ENCODE measurements at places on chromosomes 16 and 17.

DNA sequence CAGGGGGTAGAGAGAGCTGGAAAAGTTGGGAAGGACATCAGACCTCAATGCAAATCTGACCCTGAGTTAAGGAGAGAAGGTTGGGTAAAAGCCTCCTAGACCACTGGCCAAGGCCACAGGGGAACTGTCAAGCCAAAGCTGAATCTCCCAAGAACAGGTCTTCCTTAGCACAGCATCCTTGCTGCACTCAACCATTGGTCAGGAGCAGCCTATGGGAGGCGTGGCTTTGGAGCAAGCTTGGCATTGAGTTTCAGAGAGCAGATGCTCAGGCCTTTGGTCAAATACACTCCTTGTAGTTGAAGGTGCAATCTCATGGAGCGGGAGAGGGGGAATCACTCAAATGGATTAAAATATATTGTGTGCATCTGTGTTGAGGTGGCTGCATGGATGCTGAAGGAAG, 21.8 kb downstream of the SOX9 start:
- DNase-seq: no peak

DNA sequence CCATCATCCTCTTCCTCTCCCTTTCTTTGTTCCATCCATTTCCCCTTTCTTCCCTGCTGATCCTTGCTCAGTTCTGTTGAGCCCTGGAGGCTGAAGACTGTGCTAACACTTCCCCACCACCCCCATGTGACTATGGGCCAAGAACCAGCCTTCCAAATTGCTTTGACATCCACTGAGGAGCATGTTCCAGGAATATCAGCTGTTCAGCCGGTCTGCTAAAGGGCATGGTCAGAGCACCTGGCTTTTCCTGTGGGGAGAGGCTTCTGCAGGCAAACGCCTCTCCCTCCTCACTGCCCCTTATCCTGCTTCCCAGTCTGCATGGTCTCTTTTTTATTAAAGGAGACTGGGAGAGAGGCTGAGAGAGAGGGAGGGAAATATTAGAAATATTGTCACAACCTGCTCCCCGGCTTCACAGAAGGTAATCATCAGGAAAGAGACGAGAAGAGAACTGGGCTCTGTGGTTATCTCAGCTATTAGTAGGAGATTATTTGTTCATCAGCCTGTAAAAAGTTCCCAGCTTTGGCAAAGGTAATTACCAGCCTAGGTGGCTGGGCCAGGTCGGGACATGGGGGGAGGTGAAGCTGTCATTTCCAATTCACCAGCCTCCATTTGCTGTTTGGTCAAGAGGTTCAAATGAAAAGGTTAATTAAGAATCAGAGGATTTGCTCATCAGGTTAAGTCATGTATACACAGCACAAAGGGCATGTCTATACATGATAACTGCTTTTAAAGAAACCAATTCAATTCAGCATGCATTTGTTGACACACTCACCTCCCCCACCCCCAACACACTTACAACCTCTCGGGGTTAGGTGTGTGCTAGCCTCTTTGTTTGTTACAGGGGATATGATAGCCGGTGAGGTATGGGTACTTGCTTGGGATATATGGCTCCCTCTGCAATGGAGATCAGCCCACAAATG, 83.7 kb upstream of the CRHR1 start:
- DNase-seq: no peak

DNA sequence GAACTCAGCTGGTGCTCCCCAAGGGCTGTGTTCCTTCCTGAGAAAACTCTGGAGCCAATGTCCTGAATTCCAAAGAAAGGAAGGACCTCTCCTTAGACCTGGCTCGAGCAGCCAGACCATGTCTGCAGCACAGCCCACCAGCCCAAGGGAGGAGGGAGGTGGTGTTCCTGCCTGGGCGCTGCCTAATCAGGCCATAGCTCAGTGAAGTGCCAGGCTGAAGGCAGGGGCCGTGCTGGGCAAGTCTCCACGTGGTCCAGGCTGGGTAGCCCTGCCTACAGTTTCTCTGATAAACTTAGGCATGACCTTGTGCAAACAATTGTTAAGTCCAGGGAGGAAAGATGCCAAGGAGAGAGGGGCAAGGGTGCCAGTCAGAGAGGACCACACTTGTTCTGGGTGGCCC, 76.8 kb downstream of the MPRIP start:
- DNase-seq: no peak

DNA sequence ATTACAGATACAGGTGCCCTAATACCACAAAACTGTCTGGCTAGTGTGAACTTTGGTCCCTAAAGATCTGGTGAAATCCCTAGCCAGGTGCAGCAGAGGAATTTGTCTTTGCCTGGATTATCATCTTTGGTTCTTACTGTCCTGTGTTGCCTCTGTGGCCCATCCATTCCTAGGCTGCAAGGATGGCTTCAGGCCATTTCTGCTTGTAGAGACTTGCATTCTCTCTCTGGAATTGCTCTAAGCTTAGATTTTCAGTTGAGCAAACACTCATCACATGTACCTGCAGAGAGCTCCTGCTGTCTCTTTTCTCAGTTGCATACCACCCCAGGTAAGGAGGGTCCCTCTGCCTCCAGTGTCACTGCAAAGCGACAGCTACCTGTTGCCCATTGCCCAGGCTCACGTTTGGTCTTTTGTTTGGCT, 114.9 kb downstream of the PRKCA start:
- DNase-seq: no peak

DNA sequence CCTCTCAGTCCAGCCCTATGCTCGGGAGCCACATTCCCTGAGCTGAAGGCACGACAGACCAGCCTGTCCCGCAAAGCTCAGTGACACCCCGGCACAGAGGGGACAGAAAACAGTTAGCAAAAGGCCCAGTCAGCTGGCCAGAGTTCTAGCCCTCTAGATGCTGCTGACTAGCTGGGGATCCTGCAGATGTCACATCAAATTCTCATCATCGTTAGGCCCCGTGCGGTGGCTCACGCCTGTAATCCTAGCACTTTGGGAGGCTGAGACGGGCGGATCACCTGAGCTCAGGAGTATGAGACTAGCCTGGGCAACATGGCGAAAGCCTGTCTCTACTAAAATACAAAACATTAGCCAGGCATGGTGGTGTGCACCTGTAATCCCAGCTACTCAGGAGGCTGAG, 17.2 kb downstream of the UBE2O start:
- no peak for DNase-seq

GRCh38 chr17:80908776-80909175, 82.9 kb upstream of the CHMP6 start:
- DNase-seq: no peak

DNA sequence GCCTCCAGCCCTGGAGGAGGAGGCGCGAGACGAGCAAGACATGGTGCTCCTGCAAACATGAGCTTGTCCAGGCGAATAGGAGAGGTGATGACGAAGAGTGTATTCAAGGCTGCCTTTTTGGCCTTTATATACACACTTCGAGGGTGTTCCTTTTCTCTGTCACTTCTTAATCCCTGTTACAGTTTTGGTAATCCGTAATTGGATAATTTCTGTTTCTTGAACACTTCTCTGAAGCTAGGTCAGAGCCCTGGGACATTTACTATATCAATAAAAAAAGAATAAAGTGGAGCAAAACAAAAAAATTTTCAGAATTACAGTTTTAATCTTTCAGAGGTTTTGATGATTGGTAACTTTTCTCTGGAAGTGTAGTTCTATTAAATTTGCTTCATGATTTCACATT, at the start of gene KRT24:
KRT24 (minus strand) TSS at position 101 of the 400 bp plus-strand sequence; CDS start at position 42, 59 bp downstream.
- DNase-seq: no peak

GRCh38 chr17:7213895-7214299, 5.7 kb downstream of the DLG4 start:
- DNase-seq: no peak

DNA sequence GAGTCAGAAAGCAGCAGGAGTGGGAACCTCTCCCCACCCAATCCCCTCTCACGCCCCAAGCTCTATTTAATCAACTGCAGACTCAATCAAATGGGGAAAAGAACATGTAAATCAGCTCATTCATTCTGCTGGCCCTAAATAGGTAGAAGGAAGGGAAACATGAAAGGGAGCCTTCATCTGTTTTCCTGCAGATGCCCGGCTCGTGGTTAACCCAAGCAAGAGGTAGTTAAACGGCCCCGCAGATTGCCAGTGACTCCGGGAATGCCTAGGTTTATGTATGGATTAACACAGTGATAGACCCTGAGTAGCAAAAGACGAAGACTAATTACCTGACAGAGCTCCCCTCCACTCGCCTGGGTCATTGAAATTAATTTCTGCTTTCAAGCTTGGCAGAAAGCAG, 542.0 kb downstream of the WWOX start:
- no peak for DNase-seq

GRCh38 chr16:1613728-1614455, 1.7 kb downstream of the CRAMP1 start:
- DNase-seq: no peak

DNA sequence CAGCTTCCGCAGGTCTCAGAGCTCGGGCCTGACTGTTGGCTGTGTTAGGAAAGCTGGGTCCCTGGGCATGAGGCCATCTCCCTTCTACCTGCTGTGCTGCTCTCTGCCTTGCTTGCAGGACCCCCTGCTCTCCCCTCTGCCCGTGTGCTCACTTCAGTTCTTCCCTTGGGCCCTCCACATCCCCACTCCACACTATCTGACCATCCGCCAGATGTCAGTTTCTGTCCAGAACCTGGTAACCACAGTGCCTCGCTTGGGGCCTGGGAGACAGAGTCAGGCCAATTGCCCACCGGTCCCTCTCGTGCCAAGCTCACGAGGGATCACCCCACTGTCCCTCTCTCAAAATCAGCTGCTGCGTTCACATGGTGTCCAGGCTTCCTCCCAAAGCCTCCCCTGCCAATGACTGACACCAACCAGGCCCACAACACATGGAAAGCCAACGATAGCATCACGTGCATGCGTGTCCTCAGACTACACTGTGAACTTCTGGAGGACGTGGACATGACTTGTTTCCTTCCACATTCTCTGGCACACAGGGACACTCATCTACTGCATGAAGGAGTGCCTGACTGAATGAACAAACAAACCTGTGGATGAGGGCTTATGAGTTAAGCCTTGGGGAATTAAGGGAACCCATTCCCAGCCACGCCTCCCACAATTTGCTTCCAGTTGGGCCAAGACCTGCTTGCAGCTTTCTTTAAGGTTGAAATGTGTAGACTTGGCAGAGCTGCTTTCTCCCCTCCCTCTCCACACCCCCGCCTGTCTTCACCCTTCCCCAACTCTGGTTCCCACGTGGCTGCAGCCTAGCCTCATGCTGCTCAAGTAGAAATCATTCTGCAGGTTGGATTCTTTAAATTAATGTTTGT, 72.5 kb upstream of the ZNF423 start:
- DNase-seq: no peak

- DNase-seq: no peak
Observed at GRCh38 chr16:57616876-57617275, 11.6 kb upstream of the ADGRG1 start.

- no peak for DNase-seq
Observed at GRCh38 chr17:7755095-7755890, 37.7 kb downstream of the DNAH2 start.

DNA sequence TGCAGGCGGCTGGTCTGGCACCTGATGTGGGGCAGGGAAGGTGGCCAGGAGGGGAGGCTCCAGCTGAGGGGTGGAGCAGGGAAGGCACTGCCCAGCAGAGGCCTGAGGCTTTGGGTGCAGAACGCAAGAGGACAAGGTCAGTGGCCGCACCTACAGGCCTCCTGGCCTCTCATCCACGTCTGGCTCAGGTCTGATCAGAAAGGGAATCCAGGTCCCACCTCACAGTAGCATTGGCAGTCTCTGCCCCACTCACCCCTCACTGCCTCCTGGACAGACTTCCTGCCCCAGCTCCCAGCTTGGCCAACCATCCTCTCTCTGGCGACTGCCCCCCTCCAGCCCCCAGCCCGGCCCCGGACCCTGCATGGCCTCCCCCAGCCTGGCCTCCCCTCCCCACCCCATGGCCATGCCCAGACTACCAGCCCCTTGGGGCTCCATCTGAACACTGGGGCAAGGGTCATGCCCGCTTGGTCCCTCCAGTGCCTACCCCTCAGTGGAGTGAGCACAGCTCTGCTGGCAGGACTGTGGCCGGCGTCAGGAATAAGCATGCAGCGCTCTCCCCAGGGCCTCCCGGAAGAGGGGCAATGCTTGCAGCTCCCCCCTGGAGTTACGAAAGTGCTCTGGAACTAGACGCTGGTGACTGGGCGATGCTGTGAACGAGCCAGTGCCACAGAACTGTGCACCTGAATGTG, 4.6 kb downstream of the UTS2R start:
- no peak for DNase-seq

- no peak for DNase-seq
Observed at GRCh38 chr17:5225668-5226457, 8.8 kb downstream of the SCIMP start.

DNA sequence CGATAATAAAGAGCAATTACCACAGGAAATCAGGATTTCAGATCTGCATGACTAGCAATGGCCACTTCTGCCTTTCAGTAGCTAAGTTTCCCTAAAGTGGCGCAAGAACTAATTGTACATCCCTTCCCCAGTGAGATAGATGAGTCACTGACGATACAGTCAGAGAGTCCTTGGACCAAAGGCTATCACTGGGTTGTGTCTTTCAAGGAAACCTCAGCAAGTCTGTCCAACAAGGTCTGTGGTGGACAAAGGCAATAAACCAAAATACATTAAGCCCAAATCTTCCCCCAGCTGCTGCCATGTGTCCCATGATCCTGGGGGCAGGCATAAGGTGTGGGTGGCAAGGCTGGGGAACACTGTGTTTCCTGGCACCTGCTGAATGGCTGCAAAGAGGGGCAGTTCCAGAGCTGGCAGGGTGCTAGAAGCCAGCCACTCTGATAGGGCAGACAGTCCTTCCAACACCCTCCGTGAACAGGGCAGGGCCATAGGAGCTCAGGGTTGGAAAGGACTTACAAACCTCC, 20.5 kb upstream of the MTMR4 start:
- no peak for DNase-seq

- no peak for DNase-seq
Observed at GRCh38 chr16:13923703-13924298, 3.8 kb downstream of the ERCC4 start.

GRCh38 chr16:57956270-57956808, 14.6 kb downstream of the CNGB1 start:
- DNase-seq: no peak

GRCh38 chr16:80161799-80162739, 378.7 kb upstream of the DYNLRB2 start:
- DNase-seq: no peak

DNA sequence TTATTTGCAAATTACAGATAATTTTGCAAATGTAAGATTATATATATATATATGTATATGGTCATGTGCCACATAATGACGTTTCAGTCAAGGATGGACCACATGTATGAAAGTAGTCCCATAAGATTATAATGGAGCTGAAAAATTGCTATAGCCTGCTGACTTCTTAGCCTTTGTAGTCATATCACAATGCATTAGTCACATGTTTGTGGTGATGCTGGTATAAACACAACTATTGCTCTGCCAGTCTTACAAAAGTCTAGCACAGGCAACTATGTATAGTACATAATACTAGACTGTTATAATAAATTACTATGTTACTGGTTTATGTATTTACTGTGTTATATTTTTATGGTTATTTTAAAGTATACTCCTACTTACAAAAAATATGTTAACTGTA, 444.3 kb downstream of the KCNJ2 start:
- no peak for DNase-seq

- DNase-seq: no peak
Observed at GRCh38 chr16:67027046-67027445, 1.9 kb upstream of the CBFB start.

GRCh38 chr17:18960803-18961511, 9.0 kb downstream of the SLC5A10 start:
- no peak for DNase-seq
